ENCODE measurements at places on chromosomes 6 and 20.

DNA sequence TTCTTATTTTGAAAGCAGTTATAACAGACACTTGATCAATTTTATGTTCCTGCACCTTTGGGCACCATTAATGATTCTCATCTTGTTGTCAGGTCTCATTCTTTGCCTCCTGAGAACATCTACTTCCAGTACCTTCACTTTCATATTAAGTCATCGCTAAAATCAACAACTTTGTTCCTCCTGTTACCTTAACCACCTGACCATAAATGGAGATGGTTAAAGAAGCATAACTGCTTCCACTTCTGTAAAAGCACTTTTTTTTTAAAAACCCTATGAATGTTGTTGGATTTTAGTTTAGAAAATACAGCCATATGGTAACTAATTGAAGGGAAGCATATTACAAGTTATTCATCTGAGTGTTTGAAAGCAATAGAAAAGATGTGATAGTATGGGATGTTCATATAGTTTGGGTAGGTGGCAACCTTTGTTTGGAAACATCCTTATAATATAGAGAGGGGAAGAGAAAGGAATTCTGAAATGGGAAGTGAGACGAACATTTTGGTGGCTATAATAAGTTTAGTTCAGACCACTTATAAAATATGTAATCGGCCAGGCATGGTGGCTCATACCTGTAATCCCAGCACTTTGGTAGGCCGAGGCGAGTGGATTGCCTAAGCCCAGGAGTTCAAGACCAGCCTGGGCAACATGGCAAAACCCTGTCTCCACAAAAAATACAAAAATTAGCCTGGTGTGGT lies 53.9 kb downstream of the AFG1L start:
- DNase-seq: no peak

DNA sequence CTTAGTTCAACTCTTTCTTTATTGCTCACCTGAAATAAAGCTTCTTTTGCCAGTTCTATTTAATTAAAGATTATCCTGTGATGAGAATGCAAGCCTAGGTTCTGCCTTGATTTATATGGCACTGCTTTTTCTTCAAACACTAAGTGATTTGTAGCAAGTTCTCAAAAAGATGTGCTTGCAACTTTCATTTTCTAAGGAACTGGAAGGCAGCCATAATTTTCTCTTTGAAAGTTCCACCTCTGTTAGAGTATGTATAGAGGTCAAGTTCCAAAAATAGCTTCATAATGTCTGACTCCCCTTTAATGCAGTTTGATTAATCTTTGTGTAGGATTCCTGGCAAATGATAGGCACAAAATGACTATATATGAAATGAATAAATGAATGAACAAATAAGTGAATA lies 528.3 kb upstream of the FLRT3 start:
- no peak for DNase-seq

GRCh38 chr20:47490795-47491194 lies 10.9 kb upstream of the NCOA3 start:
- DNase-seq: no peak

GRCh38 chr20:34709831-34710567 lies 5.9 kb downstream of the TP53INP2 start:
- peak; percentile 77 for DNase-seq

GRCh38 chr6:156316583-156317125 lies 460.5 kb upstream of the ARID1B start:
- DNase-seq: peak; percentile 23

GRCh38 chr20:10430704-10431103 lies 3.3 kb downstream of the MKKS start:
- DNase-seq: no peak

DNA sequence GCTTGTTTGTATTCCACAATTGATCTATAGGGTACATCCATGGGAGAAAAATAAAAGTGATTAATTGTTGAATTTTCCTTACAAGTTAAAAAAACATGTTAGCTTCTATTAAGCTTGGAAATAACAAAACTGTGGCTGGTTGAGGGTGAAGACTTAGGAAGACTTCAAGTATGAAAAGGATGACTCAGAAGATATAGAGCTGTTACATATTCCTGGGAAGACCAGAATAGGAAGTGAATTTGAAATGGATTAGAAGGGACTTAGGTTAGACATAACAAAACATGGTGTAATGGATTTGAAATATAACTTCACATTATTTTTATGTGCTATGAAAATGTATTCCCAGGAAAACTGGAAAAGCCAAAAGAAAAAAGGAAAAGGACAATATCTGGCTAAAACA lies 732.2 kb downstream of the HDGFL1 start:
- no peak for DNase-seq

- no peak for DNase-seq
Measured at GRCh38 chr6:20572940-20573339, 38.7 kb downstream of the CDKAL1 start.

- DNase-seq: peak; percentile 75
Measured at GRCh38 chr6:115969207-115969929, 91.3 kb downstream of the FRK start.
